AG04450 (cell line): ENCODE measurements at places on chromosomes 12 and 14.

DNA sequence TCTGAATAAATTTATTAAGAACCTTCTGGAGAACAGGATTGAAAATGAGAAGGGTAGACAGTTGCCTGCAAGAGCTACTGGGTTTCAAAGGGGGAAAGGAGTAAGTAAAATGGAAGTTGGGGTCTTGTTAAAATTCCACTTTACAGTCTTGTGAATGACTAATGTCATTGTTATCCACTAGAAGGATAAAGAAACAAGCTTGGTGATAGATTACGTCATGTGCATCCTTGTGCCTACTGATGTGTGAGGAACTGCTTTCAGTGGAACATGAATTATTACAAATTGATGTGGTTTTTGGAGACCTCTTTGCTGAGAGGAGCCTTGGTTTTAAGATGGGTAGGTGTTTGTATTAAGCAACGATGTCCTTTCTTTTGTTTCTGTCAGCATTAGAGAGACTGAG, 272.5 kb upstream of the PRICKLE1 start:
- DNase-seq = no peak

- DNase-seq = no peak
Measured at GRCh38 chr14:35444104-35444503, 39.6 kb upstream of the NFKBIA start.

DNA sequence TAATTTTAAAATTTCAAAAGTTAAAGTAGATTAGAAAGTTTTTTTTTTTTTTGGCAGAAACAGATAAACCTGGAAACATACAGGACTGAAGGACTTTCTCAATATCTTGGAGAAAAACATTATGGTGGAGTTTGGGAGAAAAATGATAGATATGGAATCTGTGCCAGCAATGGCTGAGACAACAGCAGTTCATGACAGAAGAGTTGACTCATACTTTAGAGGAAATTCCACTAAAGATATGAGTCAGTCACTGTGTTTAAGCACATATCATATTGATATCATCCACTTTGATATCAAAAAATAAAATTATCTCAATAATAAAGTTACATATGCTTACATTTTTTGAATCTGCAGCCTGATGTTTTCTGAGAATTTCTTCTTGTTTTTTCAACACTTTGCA, 193.9 kb upstream of the OR4E1 start:
- no peak for DNase-seq

DNA sequence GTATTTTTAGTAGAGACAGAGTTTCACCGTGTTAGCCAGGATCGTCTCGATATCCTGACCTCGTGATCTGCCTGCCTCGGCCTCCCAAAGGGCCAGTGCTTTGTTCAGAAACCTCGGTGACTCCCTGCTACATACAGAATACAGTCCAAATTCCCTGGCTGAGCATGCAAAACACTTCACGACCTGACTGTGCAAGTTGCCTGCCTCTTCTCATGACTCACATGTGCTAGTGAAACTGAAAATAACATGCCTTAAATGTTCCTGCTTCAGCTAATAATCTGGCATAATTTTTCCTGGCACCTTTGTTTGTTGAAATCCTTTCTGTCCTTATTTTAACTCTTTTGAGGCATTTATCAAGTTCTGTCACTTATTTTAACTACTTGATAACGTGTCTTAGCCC, 8.2 kb downstream of the DMAC2L start:
- no peak for DNase-seq

DNA sequence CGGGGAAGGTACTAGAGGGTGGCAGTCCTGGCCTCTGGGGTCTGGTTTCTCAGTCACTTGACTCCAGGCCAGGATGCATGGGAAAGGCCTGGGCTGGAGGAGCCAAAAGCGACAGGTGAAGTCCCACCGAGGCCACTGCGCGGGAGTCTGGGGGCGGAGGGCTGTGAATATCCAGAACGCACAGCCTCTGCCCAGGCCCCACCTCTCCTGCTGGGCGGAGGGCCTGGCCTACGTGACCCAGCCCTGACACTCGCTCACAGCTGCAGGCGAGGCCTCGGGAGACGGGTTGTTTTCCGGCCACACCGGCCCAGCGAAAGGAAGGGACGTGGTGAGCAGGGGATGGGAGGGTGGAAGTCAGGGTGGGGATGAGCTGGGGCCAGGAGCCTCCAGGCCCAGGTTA, 91.2 kb downstream of the RFLNA start:
- DNase-seq = no peak

GRCh38 chr12:77816196-77816595, 14.5 kb upstream of the NAV3 start:
- DNase-seq = no peak

GRCh38 chr14:89890589-89890988, 63.9 kb downstream of the EFCAB11 start:
- DNase-seq = no peak

DNA sequence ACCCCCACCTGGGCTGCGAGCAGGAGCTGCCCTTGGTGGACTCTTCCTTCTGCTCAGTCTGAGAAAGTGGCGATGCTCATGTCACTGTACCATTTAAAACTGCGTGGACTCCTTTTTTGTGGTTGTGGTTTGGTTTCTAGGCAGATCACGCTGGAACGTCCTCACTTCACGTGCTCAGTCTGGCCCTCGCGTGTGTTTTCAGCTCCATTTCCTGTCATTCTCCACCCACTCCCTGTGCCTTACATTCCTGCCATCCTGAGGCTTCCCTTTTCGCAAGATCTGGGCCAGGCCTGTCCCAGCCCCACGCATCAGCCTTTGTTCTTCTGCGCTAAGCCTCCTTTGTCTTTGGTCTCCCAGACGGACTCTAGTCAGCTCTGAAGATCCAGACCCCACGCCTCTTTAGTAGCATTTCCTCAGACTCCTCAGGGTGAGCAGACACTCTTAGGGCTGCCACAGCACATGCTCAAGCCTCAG, 105.4 kb downstream of the FBXL14 start:
- DNase-seq = no peak

- DNase-seq = no peak
Measured at GRCh38 chr12:53585448-53586125, 40.6 kb downstream of the ATF7 start.

- no peak for DNase-seq
Measured at GRCh38 chr12:117872546-117873169, 96.1 kb downstream of the KSR2 start.

GRCh38 chr12:31742891-31743290, 14.1 kb upstream of the AMN1 start:
- DNase-seq = no peak
